ENCODE measurements at places on chromosomes 13 and 19.

DNA sequence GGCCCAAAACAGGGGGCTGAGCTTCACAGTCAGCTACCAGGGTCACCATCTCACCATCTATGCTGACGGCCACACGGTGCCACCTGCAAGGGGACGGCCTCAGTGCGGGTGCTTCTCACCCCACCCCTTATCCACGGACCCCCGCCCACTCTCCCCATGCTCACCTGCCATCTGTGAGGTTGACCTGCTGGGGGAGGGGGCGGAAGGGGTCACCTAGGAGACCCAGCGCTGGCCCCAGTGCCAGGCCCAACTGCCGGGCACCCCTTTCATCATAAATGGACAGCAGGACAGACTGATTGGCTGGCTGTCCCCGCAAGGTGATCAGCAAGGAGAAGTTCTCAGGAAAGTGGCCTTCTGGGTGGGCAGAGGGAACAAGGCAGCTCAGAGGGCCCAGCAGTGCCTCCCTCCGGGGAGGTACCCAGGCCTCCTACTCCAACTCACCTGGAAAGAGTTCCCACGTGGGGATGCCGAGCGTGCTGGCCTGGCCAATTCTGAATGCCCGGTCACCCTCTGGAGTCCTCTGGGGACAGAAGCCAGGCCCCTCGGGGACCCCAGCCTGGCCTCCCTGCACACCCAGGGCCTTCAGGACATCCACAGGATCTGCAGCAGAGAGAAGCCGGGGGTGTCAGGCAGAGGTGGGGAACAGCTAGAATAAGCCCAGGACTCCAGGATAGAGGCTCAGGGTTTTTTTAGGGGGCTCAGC is 4.5 kb downstream of the COL5A3 start:
- ATAC-seq = no peak

GRCh38 chr19:7545300-7545699 is 9.8 kb downstream of the PNPLA6 start:
- no peak for ATAC-seq

- no peak for ATAC-seq
Observed at GRCh38 chr19:43607238-43608205, 4.4 kb upstream of the SRRM5 start.

DNA sequence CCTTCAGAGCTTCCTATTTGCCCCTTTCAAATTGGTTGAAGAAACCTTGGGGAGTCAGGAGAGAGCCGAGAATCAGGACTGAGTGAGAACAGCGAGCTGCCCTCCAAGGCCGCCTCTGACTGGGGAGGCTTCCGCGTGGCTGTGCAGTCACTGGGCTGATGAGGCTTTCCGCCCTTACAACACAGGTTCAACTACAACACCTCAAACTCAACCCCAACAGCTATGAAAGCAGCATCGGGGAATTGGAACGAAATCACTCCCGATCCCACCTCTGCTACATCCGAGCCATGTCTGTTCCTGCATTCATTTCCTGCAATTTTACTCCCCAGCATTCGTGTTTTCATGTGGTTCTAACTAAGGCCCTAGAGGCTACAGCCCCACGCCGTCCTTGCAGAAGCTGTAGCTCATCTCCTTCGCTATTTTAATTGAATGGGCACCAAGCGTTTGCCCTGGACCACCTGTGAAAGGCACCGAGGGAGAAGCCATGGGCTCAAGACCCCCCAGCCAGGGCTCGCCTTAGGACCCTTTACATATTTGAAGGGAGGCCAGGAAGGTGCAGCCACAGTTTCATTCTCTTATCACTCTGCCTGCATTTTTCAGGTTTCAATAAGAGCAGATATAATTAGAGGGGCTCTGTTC is 12.3 kb upstream of the RASA3 start:
- ATAC-seq = no peak

DNA sequence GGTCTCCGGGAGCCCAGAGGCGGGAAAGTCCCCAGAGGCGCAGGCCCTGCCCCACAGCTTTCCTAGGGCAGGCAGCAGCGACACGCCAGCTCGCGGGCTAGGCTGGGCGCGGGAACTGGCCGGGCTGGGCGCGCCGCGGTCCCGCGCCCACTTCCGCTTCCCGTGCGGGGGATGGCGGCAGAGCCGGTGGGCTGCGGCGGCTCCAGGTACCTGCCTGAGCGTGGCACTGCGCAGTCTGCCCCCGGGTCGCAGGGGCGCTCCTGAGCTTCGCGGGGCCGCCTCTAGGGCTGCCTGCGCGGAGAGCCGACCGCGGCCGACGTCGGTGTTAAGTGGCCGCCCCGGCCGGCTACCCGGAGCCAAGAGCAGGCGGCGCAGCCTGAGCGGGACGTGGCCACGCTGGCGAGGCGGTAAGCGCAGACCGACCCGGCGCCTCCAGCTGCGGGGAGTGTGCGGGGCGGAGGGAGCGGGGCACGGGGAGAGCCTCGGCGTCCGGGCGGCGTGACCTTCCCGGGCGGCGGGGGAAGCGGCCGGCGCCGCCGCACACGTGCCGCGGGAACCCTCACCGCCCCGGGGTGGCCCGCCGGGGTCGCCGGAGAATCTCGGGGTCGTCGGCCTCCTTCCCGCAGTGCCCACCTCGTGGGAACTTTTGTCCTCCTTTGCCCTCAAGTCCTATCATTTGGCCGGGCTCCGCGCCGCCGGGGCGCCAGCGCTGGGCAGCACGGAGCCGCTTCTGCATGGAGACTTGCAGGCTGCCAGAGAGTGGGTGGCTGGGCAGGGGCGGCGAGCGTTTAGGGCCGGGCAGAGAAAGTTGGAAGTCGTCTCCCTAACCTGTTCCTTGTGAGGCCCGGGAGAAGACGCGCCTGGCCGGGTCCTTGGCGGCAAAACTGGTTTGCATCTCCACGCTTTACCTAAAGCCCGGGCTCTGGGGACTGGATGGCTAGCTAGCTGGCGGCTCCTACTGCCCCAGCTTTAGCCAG is 31.4 kb upstream of the MPHOSPH8 start:
- peak; percentile 81 for ATAC-seq

DNA sequence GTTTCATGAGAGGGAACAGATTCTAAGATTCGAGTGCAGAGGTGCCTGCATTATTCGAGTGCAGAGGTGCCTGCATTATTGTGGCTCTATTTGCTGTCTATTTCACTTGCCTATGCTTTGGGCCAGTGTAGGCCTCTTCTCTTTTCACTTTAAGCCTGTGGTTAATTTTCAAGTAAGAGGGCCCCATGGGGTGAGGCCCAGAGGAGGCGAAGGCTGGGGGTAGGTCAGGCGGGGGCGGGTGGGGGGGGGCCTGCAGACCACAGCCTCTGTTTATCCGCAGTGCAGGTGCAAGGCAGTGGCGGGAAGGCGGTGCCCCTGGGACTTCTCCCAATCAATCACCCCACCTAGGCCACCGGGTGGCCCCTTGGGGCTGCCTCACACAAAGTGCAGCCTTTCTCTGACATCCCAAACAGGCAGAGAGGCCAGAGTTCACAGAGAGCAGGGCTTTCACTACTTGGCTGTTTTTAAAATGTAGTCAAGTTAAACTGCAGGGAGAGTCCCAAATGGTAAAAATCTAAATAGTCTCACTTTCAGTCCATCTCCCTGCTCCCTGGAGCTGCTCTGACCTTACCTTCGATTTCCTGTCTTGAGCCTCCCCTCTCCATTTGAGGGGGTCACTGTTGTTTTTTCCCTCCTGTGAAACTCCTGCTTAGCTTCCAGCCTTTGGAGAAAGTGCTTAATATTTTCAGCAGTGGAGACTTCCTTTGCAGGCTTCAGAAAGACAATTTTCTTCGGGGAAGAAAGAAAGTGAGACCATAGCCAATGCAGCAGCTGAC is 249.0 kb downstream of the DLEU7 start:
- peak; percentile 69 for ATAC-seq

DNA sequence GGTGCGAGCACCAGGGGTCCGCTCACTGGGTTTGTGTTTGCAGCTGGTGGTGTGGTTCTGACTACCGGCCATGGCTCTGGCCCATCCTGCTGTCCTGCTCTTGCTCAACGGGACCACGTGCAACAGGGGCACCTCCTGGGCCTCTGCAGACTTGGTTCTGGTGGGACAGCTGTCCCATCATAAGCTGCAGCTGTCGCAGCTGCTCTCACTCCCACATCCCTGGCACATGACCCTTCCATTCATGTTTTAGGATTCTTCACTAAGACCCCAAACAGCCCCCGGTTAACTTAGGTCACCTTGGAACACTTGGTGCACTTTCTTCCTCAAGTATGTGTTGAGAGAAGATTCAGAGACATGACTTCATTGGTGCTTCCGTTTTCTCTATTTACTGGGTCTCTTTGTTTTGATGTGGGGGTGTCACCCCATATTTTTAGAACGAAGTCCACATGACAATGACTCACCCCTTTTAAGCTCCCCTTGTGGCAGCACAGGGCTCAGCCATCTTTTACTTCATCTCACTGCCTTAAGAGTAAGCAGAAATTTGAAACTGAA is 68.4 kb upstream of the ARHGEF7 start:
- ATAC-seq = peak; percentile 54

DNA sequence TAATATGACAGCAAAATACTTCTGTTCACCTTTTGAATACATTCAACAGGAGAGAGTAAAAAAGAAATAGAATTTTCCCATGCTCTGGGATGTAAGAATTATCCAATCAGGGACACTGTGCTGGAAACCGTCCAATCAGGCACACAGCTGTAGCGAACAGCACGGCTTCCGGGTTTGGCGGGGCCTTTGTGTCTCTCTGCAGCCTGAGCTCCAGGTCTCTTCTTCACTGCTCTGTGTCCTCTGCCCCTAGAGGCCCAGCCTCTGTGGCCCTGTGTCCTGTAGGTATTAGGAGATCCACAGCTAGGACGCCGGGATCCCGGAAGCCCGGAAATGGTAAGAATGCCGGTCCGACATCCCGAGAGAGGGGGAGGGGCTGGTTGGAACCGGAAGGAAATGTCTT is 92.7 kb downstream of the ZNF737 start:
- no peak for ATAC-seq

- ATAC-seq = peak; percentile 50
Observed at GRCh38 chr13:23901365-23901764, 4.1 kb upstream of the C1QTNF9B start.

- no peak for ATAC-seq
Observed at GRCh38 chr13:73365252-73365651, 306.4 kb downstream of the KLF5 start.

DNA sequence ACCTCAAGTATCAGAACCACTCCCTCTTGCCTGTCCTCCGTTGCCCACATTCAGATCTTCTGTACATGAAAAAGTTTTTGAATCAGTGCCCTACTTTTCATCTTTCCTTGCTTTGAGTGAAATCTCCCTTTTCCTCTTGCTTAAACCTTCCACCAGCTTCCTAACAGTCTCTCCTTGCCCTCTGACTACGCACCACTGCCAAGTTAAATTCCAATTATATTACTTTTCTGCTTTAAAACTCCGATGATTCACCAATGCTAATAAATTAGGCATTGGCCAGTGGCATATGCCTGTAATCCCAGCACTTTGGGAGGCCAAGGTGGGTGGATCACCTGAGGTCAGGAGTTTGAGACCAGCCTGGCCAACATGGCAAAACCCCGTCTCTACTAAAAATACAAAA is 30.7 kb upstream of the RFXAP start:
- ATAC-seq = no peak

GRCh38 chr13:73194310-73194709 is 135.5 kb downstream of the KLF5 start:
- no peak for ATAC-seq

- no peak for ATAC-seq
Observed at GRCh38 chr19:28705008-28705407, 507.9 kb downstream of the UQCRFS1 start.

GRCh38 chr19:29535984-29536508 is 10.3 kb downstream of the VSTM2B start:
- ATAC-seq = no peak

GRCh38 chr19:49887037-49887664 is 9.5 kb downstream of the IL4I1 start:
- no peak for ATAC-seq

DNA sequence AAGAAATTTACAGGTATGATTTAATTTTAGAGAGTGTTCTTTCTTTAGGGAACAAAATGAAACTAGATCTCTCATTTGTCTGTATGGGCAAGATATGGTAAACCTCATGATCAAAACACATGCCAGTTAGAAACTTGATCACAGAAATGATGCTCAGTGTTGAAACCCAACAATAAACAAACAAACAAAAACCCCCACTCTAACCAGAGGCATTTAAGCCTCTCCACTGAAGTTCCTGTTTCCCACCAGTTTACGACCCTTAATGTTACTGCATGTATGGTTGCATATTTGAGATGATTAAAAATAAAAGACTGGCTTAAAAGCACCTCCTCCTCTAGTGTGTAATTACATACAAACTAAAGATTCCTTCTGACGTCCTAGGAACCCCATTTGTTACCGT is 293.3 kb upstream of the MAB21L1 start:
- ATAC-seq = no peak

- no peak for ATAC-seq
Observed at GRCh38 chr13:36513266-36513665, 81.0 kb downstream of the CCNA1 start.

GRCh38 chr19:53892981-53893325 is 11.0 kb downstream of the PRKCG start:
- no peak for ATAC-seq

- ATAC-seq = no peak
Observed at GRCh38 chr13:97413694-97414093, 20.3 kb upstream of the RAP2A start.

DNA sequence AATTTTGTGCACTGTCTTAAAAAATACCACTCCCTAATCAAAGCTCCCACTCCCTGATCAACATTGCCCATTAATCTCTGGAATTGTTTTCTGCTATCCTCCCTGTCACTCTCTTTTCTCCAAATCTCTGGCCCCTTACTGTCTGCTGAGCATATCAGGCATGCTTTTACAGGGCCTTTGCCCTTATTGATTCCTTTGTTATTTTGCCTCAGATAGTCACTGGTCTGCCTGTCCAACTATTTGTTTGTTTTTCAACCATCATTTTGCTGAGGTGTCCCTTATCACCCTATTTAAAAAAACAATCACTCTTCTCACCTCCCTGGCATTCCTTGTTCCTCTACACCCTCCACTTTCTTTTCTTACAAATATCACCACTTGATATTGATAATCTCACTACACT is 153.0 kb downstream of the PCDH9 start:
- no peak for ATAC-seq

GRCh38 chr13:110128546-110128945 is 178.4 kb downstream of the COL4A1 start:
- no peak for ATAC-seq

DNA sequence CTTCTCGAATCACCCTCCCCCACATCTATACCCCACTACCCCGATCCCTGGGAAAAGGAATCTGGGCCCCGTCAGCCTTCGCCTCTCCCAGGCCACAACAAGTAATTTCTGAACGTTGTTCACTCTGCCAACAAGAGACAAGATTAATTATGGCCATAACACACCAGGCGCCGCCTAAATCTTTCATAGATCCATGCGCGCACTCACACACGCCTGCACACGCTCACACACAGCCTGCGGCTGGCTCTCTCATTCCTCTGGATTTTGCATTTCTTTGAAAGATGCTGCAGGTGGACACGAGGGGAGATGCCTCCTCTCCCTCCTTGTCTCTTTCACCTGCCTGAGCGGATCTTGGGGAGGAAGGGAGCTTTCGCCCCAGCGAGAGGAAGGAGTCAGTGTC is 17.1 kb downstream of the ZNRF4 start:
- ATAC-seq = no peak

DNA sequence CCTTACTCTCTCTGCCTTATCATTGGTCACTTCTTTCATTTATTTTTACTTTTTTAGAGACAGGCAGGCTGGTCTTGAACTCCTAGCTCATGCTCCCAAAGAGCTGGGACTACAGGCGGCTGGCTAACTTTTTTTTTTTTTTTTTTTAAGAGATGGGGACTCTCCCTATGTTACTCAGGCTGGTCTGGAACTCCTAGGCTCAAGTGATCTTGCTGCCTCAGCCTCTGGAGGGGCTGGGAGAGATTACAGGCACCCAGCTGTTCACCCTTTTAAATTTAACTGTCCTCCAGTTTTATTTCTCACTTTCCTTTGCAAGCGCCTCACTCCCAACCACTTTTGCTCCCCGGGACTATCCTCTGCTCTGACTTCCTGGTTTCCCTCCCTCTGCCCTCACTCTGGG is 5.6 kb upstream of the CLDN10 start:
- ATAC-seq = no peak

Measured in activated CD4-positive, CD25-positive, alpha-beta regulatory T cell treated with anti-CD3 and anti-CD28 coated beads, Interleukin-2, amount 50 U/mL, for 24 hours (primary cell).